GM04503 (cell line): ENCODE measurements at places on chromosomes 7 and 10.

- peak; percentile 73 for DNase-seq
Measured at GRCh38 chr7:100803398-100804161, 23.7 kb downstream of the EPHB4 start.

DNA sequence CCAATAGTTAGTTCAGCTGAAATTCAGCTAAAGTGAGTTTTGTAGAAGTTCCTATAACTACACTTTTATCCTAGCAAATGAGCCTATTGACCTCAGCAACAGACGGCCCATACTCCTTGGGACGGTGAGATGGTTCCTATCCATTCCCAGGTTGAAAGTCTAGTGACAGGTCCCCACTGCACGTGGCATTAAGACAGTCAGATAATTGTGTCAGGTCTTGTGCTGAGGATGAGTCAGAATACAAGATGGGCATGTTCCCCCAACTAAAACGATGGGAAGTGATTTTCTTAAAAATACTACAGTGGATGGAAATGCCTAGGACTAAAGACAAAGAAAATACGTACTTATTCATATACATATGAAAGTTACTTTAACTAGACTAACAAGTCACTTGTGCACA, 2.1 kb downstream of the CAV1 start:
- DNase-seq, result no peak

GRCh38 chr7:3561932-3562331, 260.9 kb downstream of the SDK1 start:
- DNase-seq, result no peak

GRCh38 chr7:7848246-7848645, 120.3 kb upstream of the GLCCI1 start:
- no peak for DNase-seq

- no peak for DNase-seq
Measured at GRCh38 chr7:1361016-1361755, 98.1 kb downstream of the MICALL2 start.

DNA sequence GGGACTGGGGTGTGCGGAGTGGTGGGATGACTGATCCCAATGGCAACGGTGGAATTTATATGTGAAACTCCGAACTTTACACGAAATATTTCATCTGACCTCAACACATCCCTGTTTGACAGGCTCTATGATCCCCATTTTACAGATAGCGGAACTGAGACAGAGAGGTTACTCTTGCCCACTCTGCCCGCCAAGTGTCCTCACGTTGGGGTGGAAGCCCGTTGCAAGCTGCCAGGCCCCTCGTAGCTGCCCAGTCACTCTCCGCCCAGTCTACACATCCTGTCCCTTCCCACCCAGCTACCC, 397 bp upstream of the NFE2L3 start:
- no peak for DNase-seq
